ENCODE measurements at places on chromosomes 5 and 9. TPM values are rescaled to one million over a fixed set of nuclear protein-coding genes. Genes with fewer than 3 reads are reported as not detected.

The NAIP gene
- 52.8 TPM for polyA plus RNA-seq

The IFNA21 gene
- polyA plus RNA-seq, result not detected

The LMX1B gene
- polyA plus RNA-seq, result 0.21 TPM

The CPLANE1 gene
- polyA plus RNA-seq, result 38.0 TPM

The CNTFR gene
- 27.0 TPM for polyA plus RNA-seq

The ALAD gene
- polyA plus RNA-seq, result 50.7 TPM

The PAPPA gene
- polyA plus RNA-seq, result 1.1 TPM

The PCDHA6 gene
- 0.90 TPM for polyA plus RNA-seq

The PCSK1 gene
- polyA plus RNA-seq, result 0.38 TPM

The MCTP1 gene
- 5.5 TPM for polyA plus RNA-seq

The GOLM1 gene
- polyA plus RNA-seq, result 114 TPM

The MOB3B gene
- polyA plus RNA-seq, result 14.3 TPM

The TMEM141 gene
- polyA plus RNA-seq, result 55.5 TPM

The PCDHB14 gene
- 8.4 TPM for polyA plus RNA-seq

The PITX1 gene
- not detected for polyA plus RNA-seq

The ZSWIM6 gene
- polyA plus RNA-seq, result 21.9 TPM

The HK3 gene
- polyA plus RNA-seq, result 1.6 TPM

The HAVCR2 gene
- 2.2 TPM for polyA plus RNA-seq

The COL27A1 gene
- 112 TPM for polyA plus RNA-seq

DNA sequence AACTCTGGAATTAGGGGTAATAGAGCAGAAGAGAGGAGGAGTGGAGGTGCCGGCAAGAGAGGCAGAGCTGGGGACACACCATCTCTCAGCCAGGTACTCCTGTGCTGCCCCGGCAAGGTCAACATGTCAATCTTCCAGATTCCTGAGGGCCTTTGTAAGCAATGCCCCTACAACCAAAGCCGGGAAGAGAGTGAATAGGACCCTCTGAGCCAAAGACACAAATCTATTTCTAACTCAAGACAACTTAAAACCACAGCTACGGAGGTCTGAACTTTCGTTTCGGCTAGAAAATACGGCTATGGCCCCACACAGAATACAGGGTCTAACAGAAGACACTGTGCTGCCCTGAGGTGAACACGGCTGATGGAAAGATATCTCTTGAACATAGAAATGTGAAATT, 66.6 kb downstream of the SERINC5 start:
- no peak for DNase-seq

DNA sequence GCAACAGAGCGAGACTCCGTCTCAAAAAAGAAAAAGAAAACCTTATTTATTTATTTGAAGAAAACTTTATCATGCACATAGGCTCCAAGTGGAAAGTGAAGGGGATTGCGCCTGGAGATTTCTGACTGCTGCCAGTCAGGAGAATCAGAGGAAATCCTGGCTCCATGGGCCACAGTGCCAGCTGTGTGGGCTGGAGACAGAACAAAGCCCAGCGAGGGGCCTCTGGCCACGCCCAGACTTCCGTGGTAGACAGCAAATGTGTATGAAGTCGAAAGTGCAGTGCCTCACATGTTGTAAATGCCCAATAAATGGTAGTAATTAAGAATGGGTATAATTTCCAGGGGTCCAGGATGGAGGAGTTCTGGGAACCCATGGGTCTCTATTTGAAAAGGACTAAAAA, 75.8 kb upstream of the WWC1 start:
- DNase-seq, result no peak

- DNase-seq, result no peak
Measured at GRCh38 chr5:98930972-98931762, 2.4 kb upstream of the CHD1 start.

DNA sequence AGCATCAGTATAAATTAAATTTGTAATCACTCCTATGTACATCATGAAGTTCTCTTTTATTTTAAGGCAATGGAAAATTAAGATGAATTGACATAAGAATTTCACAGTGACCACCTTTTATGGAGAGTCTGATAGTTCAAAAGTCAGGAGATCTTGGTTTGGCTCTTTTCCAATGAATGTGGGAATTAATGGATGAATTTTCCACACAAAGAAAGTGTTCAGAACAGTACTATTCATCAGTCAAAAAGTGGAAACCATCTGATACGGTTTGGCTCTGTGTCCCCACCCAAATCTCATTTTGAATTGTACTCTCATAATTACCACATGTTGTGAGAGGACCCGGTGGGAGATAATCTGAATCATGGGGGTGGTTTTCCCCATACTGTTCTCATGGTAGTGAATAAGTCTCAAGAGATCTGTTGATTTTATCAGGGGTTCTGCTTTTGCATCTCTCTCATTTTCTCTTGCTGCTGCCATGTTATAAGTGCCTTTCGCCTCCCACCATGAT, 24.5 kb downstream of the CCDC125 start:
- no peak for DNase-seq

- DNase-seq, result no peak
Measured at GRCh38 chr5:72151646-72152045, 44.4 kb downstream of the MAP1B start.

DNA sequence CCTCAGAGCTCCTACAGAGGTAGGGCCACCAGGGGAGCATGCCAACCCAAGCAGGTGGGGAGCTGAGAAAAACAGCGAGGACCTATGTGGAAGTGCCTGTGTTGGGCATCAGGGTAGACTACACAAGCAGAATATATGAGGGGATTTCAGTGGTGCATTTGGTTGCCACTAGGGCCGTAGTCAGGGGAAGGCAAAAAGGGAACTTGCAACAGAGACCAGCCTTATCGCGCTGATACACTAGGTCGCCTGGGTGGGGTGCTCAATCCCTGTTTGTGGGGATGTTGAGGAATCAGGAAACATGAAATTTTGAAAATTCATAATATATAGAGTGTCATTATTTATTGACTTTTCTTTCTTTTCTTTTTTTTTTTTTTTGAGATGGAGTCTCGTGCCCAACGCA, 370.9 kb upstream of the PRR16 start:
- DNase-seq, result no peak

- no peak for DNase-seq
Measured at GRCh38 chr5:135502836-135503520, 32.8 kb downstream of the NEUROG1 start.

- no peak for DNase-seq
Measured at GRCh38 chr5:4924577-4924976, 215.6 kb upstream of the ADAMTS16 start.

- no peak for DNase-seq
Measured at GRCh38 chr5:142777099-142777498, 6.9 kb downstream of the ARHGAP26 start.

- DNase-seq, result peak; percentile 48
Measured at GRCh38 chr5:32230356-32231099, 56.4 kb upstream of the GOLPH3 start.

- no peak for DNase-seq
Measured at GRCh38 chr5:67548520-67549295, 352.1 kb upstream of the CD180 start.

GRCh38 chr5:14668181-14668591, 3.7 kb downstream of the OTULIN start:
- DNase-seq, result no peak

DNA sequence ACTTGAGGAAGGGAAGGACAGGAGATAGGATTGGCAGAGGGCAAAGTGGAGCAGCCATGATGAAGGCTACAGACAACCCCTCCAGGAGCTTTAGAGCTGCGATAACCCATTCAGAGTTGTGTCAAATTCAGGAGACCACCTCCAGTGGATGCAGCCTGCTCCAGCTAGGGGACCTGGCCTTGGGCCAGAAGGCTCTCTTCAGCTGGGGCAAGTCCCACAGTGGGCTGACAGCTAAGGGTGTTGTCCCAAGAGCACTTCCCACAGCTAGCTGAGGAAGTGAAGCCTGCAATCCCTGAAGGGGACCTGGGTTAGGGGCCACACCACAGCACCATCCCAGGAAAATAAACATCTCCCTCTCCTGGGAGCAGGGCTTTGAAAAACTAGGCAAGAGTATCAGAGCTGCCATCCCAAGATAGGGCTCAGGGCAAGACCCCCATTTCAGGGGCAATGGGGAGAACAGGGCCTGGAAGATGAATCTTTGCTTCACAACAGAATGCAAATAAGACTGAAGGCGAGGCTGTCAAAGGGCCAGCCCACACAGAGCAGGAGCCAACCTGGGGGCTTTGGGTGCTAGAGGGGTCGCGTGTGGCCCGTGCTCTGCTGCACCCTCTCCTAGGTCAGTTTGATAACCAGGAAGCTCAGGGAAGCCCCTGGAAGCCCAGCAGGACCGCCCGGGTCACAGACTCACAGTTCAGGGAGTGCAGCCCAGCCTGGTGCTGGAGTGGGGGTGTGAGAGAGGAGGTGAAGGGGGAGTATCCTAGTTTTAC, 19.3 kb upstream of the DAPK1 start:
- no peak for DNase-seq

GRCh38 chr9:36791222-36791950, 218.7 kb downstream of the MELK start:
- no peak for DNase-seq

- no peak for DNase-seq
Measured at GRCh38 chr5:96294884-96295202, 138.2 kb downstream of the PCSK1 start.

- no peak for DNase-seq
Measured at GRCh38 chr5:56155992-56156584, 77.0 kb downstream of the ANKRD55 start.

- no peak for DNase-seq
Measured at GRCh38 chr9:106861640-106862109, 1.3 kb upstream of the ZNF462 start.

DNA sequence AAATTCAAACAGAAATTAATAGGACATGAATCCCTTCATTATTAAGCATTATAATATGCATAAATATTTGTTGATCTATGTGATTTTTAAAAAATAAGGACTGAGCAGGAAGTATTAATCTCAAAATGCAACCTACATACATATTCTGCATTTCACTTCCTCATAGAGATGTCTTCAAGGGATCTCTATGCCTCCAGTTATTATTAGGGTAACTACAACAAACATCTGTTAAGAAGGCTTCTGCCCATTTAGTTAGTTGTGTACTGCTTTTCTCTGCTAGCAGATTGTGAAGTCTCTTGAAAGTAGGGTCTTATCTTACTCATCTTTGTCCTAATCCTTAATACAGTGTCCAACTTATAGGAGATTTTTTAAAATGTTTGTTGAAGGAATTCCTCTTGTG, 414.1 kb downstream of the ACTL7B start:
- no peak for DNase-seq

GRCh38 chr9:33249983-33250382, 10.0 kb downstream of the SPINK4 start:
- no peak for DNase-seq

DNA sequence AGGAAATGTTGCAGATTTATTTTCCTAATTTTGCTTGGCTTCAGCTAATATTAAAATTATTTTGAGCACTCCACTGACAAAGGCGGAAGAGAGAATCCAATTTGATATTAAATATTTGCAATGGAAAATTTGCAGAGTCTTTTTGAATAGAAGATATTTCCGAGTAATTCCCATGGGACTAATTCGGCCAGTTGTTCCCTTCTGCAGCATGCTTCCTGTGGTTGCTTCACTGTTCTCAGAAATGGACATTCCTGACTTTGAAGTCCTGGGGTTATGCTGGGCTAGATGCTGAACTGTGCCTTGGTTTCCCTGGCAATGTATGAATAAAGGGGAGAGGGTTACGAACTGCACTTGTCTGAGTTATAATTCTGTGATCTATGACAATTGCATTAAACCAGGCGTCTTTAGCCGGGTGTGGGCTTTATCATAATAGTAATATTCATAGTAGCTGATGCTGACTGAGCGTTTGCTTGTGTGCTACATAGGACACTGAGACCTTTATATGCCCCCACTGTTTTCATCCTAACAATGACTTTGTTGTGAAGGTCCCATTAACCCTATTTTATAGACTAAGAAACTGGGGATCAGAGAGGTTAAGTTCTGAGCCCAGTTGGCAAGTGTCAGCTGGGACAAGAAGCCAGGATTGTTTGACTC, 114.5 kb upstream of the SPRY4 start:
- DNase-seq, result no peak

GRCh38 chr9:93232388-93232960, 48.5 kb downstream of the WNK2 start:
- no peak for DNase-seq

GRCh38 chr5:126936775-126937418, 93.5 kb downstream of the MARCHF3 start:
- no peak for DNase-seq

- no peak for DNase-seq
Measured at GRCh38 chr9:33220681-33221567, 19.0 kb upstream of the SPINK4 start.

DNA sequence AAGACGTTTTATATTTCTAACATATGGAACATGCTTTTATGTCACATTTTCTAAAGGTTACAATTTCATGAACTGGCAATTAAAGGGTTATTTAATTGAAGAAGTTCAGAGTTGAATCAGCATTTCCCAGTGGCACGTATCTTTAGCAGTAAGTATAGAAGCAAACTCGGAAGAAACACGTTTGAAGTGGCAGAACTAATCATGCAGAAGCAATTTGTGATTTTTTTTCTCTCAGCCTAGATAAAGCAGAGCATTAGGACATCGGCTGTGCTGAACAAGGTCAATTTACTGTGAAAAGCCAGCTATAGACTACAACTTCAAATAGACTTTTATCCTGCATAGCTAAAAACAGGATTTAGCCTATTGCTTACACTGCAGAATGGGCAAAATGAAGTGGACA, 104.7 kb downstream of the ISL1 start:
- no peak for DNase-seq

DNA sequence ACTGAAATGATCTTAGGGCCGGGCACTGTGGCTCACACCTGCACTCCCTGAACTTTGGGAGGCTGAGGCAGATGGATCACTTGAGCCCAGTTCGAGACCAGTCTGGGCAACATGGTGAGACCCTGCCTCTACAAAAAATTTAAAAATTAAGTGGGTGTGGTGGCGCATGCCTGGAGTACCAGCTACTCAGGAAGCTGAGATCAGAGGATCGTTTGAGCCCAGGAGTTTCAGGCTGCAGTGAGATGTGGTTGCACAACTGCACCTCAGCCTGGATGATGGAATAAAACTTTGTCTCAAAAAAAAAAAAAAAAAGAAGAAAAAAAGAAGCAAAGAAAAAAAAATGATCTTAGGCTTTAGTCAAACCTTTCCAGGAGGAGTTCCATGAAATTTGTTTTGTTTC, 41.8 kb downstream of the MEF2C start:
- DNase-seq, result no peak

GRCh38 chr5:176573564-176574296, 24.6 kb downstream of the CDHR2 start:
- DNase-seq, result peak; percentile 53
